ENCODE measurements at places on chromosomes 12 and 14.

DNA sequence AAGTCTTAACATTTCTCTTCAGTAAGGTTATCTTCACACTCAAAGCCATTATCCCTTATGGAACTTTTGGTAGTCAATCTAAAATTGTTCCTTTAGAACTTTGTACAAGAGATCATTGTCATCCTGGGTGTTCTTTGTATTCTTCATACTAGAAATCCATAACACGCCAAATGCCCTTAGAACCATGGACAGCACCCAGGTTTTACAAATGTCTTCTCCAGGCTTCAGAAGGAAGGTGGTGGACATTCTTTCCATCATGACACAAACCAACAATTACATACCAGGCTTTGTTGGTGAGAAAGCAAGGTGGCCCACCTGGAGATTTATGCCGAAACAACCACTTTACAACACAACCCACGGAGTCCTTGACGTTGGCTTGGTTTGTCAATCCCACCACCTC lies 365.6 kb upstream of the TBX3 start:
- peak; percentile 10 for DNase-seq

- DNase-seq = no peak
These were observed 23.4 kb downstream of the ASPG start for GRCh38 chr14:104108570-104109541.

- no peak for DNase-seq
These were observed 8.3 kb downstream of the TRAF3 start for GRCh38 chr14:102785595-102785963.

DNA sequence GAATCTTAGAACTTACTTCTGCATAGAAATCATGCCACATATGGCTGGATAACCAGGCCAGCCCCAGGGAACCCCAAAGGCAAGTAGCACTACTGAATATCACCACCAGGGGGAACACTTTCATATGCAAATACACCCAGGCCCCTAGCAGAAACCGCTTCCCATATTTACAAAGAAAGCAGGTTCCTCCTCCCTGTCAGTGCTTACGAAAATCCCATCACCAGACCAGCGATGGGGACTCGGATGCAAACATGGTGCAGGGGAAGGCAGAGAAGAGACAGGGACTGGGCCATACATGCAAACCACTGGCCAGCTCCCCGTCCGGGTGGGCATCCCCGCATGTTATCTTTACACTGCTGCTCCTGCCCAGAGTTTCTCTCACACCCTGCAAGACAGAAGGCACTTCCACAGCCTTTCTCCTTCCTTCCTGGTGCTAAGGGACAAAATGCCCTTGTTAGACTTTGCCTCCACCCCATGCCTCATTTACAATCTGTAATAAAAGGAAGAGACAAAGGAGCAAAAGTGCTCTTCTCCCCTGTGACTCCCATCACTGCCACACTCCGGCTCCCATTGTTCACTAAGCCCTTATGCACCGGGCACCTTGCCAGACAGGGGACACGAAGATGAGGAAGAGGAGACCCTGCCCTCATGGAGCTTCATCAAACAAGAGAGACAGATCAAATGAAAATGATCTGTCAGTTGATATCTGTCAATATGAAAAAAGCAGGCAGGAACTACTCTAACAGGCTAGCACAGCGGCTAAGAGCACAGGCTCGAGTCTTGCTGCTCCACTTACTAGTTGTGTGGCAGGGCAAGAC lies 62.3 kb downstream of the PTPN21 start:
- DNase-seq = peak; percentile 80
